NCI-H1417 (cell line): ENCODE measurements at places on chromosomes 12 and 14.

- no peak for DNase-seq
These were observed 94.8 kb downstream of the PHLDA1 start for GRCh38 chr12:75936515-75937440.

GRCh38 chr14:101719045-101719645 is 42.4 kb upstream of the PPP2R5C start:
- DNase-seq, result no peak

DNA sequence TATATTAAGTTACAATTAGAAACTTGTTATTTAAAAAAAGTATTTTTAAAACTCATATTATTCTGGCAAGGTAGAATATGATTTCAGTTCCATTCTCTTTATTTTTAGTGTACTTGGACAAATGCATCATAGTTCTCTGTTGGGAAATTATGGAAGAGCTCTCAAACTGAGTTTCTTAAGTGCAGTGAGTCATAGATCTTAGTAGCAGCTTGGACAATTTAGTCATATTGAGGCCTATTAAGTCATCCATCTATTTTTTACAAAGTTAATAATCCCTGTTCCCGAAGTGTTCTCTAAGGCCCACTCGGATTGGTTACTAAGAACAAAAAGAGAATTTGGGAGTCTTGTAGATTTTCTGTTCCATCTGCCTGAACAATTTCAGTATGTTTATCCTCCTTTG is 113.9 kb downstream of the ANO4 start:
- no peak for DNase-seq

DNA sequence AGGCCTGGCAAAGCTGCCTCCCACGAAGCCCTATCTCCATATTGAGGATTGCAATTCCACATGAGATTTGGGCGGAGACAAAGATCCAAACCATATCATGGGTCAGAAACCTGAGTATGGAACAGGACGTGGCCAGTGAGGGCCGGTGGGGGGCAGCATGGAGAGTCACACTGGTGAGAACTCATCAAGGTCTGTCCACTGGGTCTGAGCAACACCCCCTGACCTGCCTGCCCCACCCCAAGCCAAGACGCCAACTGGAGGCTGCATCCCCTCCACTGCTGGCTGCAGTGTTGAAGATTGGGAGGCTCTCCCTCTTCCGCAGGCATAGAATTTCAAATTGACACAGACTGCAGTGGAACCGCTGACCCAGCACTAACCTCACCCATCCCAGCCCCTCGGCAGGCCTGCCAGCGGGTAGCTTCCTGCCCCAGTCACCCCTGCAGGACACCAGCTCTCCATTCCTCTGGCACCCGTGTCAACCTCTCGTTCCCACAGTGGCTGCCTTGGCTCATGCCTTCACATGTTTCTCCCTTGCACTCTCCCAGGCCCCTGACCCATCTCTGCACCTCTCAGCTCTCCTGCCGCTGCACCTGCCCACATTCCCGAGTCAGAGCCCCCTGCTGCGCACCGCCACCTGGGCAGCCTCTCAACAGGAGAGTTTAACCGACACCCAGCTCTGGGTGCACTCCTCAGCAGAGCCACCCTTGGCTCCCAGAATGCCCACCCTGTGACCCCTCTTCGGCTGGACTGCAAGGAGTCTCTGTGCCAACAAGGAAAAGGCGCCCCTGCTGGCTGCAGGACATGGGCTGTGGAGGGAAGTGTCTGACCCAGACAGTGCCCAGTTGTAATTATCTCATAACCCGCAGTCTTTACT is 45.2 kb upstream of the PPP2R5C start:
- DNase-seq, result no peak

DNA sequence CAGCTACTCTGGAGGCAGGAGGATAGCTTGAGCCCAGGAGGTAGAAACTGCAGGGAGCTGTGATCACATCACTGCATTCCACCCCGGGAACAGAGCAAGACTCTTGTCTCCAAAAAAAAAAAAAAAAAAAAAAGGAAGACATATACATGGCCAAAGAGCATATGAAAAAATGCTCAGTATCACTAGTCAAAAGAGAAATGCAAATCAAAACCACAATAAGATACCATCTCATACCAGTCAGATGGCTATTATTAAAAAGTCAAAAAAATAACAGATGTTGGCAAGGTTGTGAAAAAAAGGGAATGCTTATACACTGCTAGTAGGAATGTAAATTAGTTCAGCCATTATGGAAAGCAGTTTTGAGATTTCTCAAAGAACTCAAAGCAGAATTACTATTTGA is 174.8 kb upstream of the ATF7IP start:
- DNase-seq, result no peak

- no peak for DNase-seq
These were observed 12.4 kb upstream of the ITGB7 start for GRCh38 chr12:53219292-53219955.

- DNase-seq, result peak; percentile 47
These were observed 104.5 kb upstream of the FRMD6 start for GRCh38 chr14:51547260-51547659.

GRCh38 chr12:45688183-45688582 is 41.3 kb upstream of the ARID2 start:
- peak; percentile 50 for DNase-seq

GRCh38 chr14:79661752-79662151 is 549.6 kb downstream of the DIO2 start:
- DNase-seq, result no peak

DNA sequence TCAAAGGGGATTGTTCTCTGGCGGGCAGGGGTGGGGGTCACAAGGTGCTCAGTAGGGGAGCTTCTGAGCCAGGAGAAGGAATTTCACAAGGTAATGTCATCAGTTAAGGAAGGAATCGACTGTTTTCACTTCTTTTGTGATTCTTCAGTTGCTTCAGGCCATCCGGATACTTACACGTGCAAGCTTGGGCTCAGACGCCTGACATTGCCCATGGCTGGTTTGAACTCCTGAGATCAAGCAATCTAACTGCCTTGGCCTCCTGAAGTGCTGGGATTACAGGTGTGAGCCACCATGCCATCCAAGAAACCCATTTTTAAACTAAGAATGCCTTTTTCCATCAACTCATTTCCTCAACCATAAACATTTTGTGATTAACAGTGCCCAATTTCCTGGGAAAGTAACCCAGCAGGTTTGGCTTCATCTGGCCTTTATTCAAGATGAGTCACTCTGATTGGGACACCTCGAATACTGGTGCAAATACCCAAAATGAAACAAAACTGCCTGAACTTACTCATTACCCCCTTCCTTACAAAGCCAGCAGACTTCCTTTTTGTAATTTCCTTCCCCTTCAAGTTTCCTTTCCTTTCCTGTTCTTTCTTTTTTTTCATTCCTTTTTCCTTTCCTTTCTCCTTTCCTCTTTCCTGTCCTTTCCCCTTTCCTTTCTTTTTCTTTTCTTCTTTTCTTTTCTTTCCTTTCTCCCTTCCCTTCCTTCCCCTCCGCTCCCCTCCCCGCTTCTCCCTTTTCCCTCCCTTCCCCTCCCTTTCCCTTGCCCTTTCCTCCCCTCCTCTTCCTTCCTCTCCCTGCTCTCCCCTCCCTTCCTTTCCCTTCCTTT is 10.2 kb upstream of the RNASE10 start:
- no peak for DNase-seq

GRCh38 chr14:105380756-105381155 is 17.6 kb upstream of the TEX22 start:
- DNase-seq, result no peak
